ENCODE measurements at places on chromosomes 6 and 20.

GRCh38 chr20:34389954-34390555 lies 27.0 kb downstream of the ITCH start:
- no peak for DNase-seq

GRCh38 chr20:40982415-40983145 lies 46.0 kb upstream of the TOP1 start:
- DNase-seq, result no peak

- DNase-seq, result no peak
Observed at GRCh38 chr6:85461798-85462170, 11.9 kb downstream of the NT5E start.

DNA sequence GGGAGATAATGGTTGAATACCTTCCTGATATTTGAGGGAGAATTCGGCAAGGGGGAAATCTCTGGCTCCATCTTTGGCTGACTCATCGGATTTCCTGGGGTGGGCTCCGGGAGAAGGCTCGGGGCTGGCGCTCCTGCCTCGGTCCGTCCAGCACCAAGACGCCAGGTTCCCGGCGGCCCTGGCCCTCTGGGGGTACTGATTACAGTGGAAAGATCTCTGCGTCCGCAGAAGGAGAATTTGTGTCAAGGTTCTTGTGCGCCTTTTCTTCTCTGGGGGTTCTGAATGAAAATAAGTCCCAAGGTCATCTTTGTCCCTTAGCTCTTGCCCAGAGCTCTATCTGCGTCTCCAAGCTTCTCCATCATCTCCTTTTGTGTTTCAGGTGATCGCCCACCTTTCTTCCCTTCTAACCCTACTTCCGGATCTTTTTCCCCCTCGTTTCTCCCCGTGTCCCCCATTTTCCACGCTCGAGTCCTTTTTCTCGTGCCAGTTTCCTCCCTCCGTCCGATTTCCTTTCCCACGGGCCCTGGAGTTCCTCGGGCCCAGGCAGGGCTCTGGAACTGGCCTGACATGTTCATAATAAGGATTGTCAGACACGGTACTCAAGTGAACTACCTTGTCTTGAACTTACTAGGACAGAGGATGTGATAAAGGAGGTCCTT lies 11.6 kb downstream of the NRN1 start:
- no peak for DNase-seq

DNA sequence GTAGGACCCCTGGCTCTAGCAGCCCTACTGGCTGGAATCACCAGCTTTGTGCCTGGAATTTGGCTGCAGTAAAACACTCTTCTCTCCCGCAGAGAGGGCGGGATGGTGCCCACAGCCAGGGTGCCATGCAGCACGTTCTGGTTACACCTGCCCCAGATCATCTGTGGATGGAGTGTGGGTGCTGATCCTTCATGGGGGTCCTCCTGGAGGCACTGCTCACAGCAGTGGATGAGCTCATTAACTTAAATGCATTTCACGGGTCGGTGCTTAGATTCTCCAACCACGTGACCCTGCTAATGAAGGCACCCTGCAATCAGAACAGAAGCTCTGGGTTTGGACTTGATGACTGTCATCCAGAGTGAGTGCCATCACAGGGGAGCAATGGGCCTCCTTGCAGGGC lies 138.6 kb upstream of the AFDN start:
- no peak for DNase-seq

GRCh38 chr20:18802012-18802634 lies 11.5 kb upstream of the SCP2D1 start:
- no peak for DNase-seq

DNA sequence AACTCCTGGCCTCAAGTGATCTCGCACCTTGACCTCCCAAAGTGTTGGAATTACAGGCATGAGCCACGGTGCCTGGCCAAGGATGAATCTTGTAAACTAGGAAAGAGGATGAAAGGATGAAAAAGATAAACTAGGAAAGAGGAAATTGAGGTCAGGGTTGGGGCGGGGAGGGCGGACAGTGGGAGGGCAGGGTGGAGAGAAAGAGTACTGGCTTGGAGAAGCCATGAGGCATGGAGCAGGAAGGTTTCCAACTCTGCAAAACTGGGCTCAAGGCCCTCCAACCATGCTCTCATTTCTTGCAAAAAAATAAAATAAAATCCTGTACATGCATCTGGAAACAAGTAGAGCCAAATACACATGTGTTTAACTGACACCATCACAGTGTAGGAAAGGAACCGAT lies 256.6 kb upstream of the SGK1 start:
- no peak for DNase-seq

- no peak for DNase-seq
Observed at GRCh38 chr20:64056889-64057627, 5.9 kb upstream of the TCEA2 start.

GRCh38 chr6:35419417-35419816 lies 32.7 kb upstream of the FANCE start:
- no peak for DNase-seq

- DNase-seq, result no peak
Observed at GRCh38 chr6:168188369-168189199, 109.6 kb upstream of the FRMD1 start.

GRCh38 chr20:11936157-11936556 lies 18.5 kb downstream of the BTBD3 start:
- peak; percentile 71 for DNase-seq

DNA sequence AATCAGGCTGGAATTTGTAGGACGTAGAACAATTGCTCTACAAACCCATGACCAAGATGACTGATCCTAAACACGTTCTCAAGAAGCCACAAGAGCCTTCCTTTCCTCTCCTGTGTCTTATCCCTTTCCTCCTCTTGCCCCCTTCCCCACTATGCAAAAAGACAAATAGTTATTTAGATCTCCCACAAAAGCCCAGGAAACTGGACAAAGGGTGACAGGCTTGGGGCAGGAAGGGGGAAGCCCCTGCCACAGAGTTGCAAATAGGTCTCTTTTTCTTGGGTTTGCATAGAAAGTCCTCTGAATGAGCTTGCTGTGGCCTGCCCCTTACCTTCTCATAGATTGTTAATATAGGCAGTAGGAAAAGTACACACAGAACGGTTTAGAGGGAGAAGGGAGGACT lies 377.1 kb upstream of the BTBD3 start:
- no peak for DNase-seq

- no peak for DNase-seq
Observed at GRCh38 chr20:20719411-20719810, 7.0 kb upstream of the RALGAPA2 start.

- DNase-seq, result no peak
Observed at GRCh38 chr20:17456279-17456678, 74.9 kb downstream of the BFSP1 start.

- DNase-seq, result no peak
Observed at GRCh38 chr6:38933426-38933825, 115.2 kb upstream of the GLP1R start.

GRCh38 chr6:37303891-37304503 lies 46.1 kb upstream of the TMEM217 start:
- DNase-seq, result no peak

DNA sequence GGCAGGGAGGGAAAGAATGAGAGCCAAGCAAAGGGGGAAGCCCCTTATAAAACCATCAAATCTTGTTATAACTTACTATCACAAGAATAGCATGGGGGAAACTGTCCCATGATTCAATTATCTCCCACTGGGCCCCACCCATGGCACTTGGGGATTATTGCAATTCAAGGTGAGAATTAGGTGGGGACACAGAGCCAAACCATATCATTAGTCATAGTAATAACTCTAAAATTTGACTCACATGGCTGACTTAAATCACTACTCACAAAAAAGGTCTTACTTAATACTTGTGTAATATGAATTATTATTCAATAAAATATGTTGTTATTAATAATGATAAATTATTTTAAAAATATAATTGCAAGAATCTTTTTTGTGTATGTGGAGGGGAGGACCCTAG lies 178.1 kb upstream of the TCF21 start:
- no peak for DNase-seq

- no peak for DNase-seq
Observed at GRCh38 chr6:20655317-20655716, 121.1 kb downstream of the CDKAL1 start.

DNA sequence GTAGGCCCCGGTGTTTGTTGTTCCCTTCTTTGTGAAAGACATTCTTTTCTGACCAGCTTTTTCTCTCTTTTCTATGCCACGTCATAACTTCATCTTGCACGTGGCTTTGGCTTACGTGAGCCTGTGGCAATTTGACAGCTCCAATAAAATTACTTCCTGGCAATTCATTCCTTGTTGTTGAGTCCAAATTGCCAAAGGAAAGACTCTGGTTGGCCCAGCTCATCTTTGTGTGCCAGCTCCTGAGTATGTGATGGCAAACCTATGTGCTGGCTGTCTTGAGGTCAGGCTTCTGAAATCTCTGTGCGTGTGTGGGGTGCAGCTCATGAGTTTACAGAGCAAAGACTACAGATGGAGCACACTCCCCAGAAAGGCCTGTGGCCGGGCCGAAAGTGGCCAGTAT lies 272.5 kb upstream of the SGK1 start:
- DNase-seq, result no peak

- peak; percentile 81 for DNase-seq
Observed at GRCh38 chr6:111711476-111711875, 105.8 kb upstream of the TRAF3IP2 start.

DNA sequence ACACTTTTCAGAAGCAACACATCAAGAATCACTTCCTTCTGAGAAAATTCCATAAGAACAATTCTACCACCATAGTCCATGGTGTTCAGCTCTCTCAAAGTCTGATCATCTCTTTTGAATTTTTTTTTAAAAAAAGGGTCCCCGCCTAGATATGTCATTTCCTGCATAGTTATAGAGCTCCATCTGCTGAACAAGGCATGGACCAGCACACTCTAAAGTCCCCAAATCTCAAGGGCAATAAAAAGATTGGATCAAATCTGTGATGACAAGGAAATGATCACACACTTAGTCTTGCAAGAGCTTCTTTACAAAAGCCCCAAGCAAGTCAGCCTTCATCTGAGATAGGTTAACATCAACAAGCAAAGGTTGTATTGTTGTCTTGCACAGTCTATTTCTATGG lies 100.7 kb upstream of the STMND1 start:
- no peak for DNase-seq

GRCh38 chr20:62675877-62676260 lies 32.8 kb upstream of the NTSR1 start:
- no peak for DNase-seq

GRCh38 chr20:15113144-15113773 lies 775.8 kb upstream of the FLRT3 start:
- DNase-seq, result no peak

DNA sequence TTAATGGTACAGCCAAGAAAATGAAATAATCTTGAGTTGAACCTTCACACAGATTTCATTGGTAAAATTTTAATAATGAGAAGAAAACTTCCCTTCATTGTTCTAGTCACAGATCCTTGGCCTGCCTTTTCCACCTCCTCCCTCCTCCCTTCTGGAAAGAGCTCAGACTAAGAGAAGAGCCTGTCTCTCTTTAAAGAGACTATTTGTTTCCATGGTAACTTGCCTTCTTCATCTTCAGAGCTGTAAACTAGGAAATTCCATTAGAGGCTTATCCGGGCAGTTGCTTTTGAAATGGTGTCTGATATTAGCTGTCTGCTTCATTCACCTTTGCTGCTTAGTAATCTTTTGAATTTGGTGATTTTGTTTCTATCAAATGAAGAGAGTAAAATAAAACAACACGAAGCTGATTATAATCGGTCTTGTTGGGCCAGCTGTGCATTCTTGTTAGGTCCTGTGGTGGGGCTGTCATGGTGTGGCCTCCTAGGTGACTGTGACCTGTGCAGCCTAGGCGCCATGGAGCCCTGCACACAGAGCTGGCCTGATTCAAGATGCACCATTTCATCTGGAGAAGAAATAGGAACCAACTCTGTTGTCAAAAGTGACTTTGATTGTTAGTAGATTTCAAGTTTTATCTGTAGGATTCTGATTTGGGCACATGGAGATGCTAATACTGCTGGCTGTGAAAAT lies 96.7 kb downstream of the MAP3K7 start:
- DNase-seq, result no peak

DNA sequence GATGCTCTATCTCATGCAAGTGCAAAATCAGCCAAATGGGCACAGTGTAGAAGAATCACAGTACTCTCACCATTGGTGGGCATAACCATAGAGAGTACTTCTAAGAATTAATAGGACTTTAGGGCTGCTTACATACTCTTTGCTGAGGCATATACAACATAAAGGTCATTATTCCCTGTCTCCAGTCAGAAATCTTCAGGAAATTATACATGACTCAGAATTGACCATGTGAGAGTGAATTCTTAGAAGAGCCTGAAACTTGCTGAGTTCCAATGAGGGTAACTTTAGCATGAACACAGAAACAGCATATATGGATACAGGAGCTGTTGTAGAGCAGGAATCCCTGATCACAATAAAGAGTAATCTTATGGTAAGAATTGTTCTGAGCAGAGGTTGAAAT lies 498.7 kb downstream of the TENT5A start:
- DNase-seq, result no peak

DNA sequence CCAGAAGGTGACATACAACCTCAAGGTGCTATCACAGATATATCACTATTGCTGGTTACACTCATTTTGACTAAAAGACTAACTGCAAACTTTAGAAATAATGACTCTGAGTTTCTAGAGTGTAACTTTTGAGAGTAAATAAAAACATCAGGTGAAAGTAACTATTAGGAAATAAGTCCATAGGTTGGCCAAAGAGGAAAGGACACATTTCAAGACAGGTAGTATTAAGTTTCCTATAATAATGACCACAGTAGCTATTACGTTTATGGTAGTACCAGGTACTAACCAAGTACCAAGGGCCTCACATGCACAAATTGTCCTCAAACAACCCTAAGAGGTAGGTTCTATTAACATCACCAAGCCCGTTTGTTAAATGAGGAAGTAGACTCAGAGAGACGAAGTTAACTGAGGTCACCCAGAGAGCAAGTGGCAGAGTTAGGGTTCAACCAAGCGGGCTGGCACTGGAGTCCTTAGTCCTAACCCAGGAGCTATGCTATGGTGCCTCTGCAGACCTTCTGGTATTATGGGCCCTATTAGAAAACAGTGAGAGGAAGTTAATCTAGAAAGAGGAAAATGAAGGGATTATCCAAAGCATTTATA lies 36.8 kb downstream of the HEBP2 start:
- DNase-seq, result no peak

DNA sequence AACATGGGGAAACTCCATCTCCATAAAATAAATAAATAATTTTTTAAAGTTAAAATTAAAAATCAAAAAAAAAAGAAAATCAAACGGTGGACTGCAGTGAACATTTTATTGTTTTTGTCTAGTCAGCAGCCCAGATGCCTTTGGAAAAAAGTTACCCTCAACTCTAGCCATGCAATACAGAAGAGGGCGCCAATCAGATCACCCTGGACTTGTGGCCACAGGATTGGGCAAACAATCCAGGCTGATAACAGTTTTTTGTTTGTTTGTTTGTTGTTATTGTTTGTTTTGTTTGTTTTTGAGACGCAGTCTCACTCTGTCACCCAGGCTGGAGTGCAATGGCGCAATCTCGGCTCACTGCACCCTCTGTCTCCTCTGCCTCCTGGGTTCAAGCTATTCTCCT lies 30.5 kb upstream of the NELFCD start:
- no peak for DNase-seq

GRCh38 chr6:125829433-125829832 lies 38.7 kb downstream of the NCOA7 start:
- DNase-seq, result no peak

DNA sequence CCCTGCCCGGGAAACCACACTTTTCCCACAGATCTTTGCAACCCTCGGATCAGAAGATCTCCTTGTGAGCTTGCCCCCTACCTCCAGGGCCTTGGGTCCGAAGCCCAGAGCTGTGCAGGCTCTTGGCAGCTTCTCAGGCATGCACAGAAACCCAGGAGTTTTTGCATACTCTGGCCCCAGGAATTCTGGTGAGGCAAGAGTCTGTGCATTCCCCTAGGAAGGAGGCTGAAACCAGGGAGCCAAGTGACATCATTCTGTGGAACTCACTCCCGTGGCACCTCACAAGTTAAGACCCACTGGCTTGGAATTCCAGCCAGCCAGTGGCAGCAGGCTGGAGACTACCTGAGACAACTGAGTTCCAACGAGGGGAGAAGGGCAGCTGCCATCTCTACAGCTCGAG lies 100.1 kb downstream of the TNFRSF21 start:
- DNase-seq, result no peak
